LNCaP clone FGC (cell line): ENCODE measurements at places on chromosomes 4 and X.

DNA sequence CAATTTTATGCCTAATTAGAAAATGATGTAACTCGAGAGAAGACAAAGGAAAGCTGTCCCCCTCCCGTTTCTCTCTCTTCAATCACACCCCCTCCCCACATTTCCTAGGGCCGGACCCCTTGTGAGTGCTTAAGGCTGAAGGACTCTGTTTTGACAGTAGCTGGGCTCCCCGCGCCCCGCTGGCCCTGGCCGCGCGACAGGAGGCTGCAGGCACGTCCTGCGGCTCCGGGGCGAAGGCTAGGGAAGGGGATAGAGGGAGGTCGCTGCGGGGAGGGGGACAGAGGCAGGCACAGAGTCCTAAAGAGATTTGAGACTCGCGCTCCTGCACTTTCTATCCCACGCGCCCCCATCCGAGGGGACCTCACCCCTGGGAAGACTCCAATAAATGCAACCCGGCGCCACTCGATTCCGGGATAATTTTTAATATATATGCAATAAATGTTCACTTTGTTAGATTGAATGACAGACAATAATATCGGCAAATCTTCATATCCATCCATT, 56.2 kb upstream of the TMEM33 start:
- DNase-seq, result no peak

DNA sequence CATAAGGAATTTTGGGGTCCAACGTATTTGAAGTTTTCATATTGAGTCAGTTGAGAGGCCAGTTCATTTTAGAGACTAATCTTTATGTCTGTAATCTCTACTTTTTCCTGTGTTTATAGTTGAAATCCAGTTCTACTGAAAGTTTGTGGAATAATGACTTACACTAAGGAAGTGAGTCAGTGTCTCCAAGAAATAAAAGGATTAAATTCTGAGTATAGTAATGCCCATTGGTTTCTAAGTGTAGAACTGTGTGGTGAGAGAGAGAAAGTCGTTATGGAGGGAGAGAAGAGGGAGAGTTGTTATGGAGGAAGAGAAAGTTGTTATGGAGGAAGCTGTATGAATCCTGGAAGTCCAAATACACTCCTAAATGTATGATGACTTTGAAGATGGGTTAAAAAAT, 264.6 kb upstream of the HAND2 start:
- no peak for DNase-seq

DNA sequence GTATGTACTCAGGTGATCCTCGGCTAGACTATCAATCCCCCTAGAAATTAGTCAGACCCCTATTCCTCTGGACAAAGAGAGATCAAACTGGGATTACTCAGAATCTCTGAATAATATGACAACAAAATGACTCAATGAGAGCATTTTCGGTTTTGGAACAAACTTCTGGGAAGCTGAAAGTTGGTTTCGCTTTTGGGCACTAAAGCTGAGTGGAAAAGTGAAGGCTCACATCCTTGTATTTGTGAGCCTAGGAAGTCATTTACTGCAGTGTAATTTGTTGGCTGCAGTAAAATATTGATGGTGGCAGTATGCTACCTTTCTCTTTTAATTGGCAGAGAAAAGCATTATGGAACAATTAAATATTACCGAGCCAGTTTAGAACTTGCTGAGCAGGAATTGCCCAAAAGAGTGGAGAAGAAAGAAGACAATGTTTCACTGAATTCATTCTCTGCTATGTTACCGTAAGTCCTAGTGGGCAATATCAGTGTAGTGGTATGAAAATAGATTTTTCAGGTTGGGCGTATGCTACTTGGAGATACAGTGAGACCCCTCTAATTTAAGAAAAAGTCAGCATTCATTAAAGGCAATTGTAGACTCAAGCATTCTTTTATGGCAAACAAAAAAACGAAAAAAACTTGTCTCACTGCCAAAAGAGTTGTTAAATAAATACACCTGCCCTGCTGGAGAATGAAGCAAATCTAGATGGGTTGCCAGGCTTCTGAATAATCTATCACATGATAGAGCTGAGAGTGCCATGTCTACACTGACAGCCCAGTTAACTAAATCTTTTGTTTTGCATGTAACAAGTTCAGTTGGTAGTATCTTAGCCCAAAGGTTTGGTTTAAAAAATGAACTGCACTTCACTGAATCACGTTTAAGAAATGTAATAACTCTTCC, 69.6 kb downstream of the AGTR2 start:
- DNase-seq, result peak; percentile 67

- no peak for DNase-seq
Measured at GRCh38 chr4:158197194-158197776, 13.0 kb upstream of the TMEM144 start.

GRCh38 chr4:184288451-184289178, 70.9 kb upstream of the ENPP6 start:
- DNase-seq, result no peak
